Smooth muscle cell of the pulmonary artery (primary cell): ENCODE measurements at places on chromosomes 16 and 17. TPM values are rescaled to one million over a fixed set of nuclear protein-coding genes. Genes with fewer than 3 reads are reported as not detected.

The PTGES3L gene
- total RNA-seq, result 0.07 and 0.23 TPM in 2 replicates

The CDH15 gene
- total RNA-seq, result 0.20 and 0.23 TPM in 2 replicates

The SLFN14 gene
- total RNA-seq, result not detected in 2 replicates

The MAP3K14 gene
- 1.9 and 3.4 TPM in 2 replicates for total RNA-seq

The BCL6B gene
- total RNA-seq, result 0.20 and 0.36 TPM in 2 replicates

The CCL23 gene
- not detected in 2 replicates for total RNA-seq

The TMEM107 gene
- total RNA-seq, result 27.2 and 30.0 TPM in 2 replicates

The TMEM235 gene
- total RNA-seq, result not detected in 2 replicates

The OTOA gene
- under 0.01 and 0.07 TPM in 2 replicates for total RNA-seq

The SLC13A2 gene
- not detected in 2 replicates for total RNA-seq

The ITGAX gene
- total RNA-seq, result not detected in 2 replicates

The TMC5 gene
- total RNA-seq, result not detected in 2 replicates

The TEKT5 gene
- total RNA-seq, result 0.07 and 0.13 TPM in 2 replicates

The CES5A gene
- not detected in 2 replicates for total RNA-seq

The QPRT gene
- 5.2 and 13.9 TPM in 2 replicates for total RNA-seq

The CEMP1 gene
- not detected in 2 replicates for total RNA-seq

The CACNA1G gene
- 0.59 and 0.65 TPM in 2 replicates for total RNA-seq

The PPL gene
- 7.7 and 29.5 TPM in 2 replicates for total RNA-seq

The KIF19 gene
- not detected in 2 replicates for total RNA-seq

The CD300LB gene
- not detected in 2 replicates for total RNA-seq

The SMTNL2 gene
- total RNA-seq, result 0.72 TPM in 1 of 2 replicates, not detected in the other

The KRT23 gene
- total RNA-seq, result not detected in 2 replicates

The GINS3 gene
- total RNA-seq, result 1.9 and 2.0 TPM in 2 replicates

The CDRT15L2 gene
- not detected in 2 replicates for total RNA-seq

The CES1 gene
- total RNA-seq, result 0.13 and 5.8 TPM in 2 replicates

The KRT33A gene
- total RNA-seq, result not detected in 2 replicates

The SOCS7 gene
- total RNA-seq, result 16.6 and 17.7 TPM in 2 replicates

The CAPNS2 gene
- total RNA-seq, result 0.59 and 0.89 TPM in 2 replicates

The AGRP gene
- not detected in 2 replicates for total RNA-seq

The GAS2L2 gene
- total RNA-seq, result 0.07 and 0.10 TPM in 2 replicates

The MRM3 gene
- 13.4 and 13.6 TPM in 2 replicates for total RNA-seq

The GP1BA gene
- total RNA-seq, result not detected in 2 replicates

The MEIOB gene
- not detected in 2 replicates for total RNA-seq

The XYLT1 gene
- 16.0 and 64.9 TPM in 2 replicates for total RNA-seq

The TNFSF13 gene
- total RNA-seq, result 1.4 and 2.4 TPM in 2 replicates

The PLA2G10 gene
- not detected in 2 replicates for total RNA-seq

The EEF2K gene
- total RNA-seq, result 25.3 and 37.9 TPM in 2 replicates

The PYY gene
- total RNA-seq, result not detected in 2 replicates

The RNU2-1 gene
- total RNA-seq, result not detected in 2 replicates

The FNDC8 gene
- total RNA-seq, result not detected in 2 replicates

The SCNN1B gene
- total RNA-seq, result not detected in 2 replicates

The GOSR1 gene
- 30.9 and 33.6 TPM in 2 replicates for total RNA-seq

The SLC43A2 gene
- total RNA-seq, result 5.7 and 9.2 TPM in 2 replicates

The EEF2KMT gene
- total RNA-seq, result 8.6 and 16.7 TPM in 2 replicates

The CTF1 gene
- 4.0 and 5.1 TPM in 2 replicates for total RNA-seq

The ADAD2 gene
- total RNA-seq, result not detected in 2 replicates

The EVPL gene
- under 0.01 and 0.10 TPM in 2 replicates for total RNA-seq

The SULT1A1 gene
- 0.50 and 3.8 TPM in 2 replicates for total RNA-seq

The KRT39 gene
- not detected in 2 replicates for total RNA-seq

The SLC13A5 gene
- not detected in 2 replicates for total RNA-seq

The CES4A gene
- 0.99 and 1.8 TPM in 2 replicates for total RNA-seq

The KRT12 gene
- total RNA-seq, result not detected in 2 replicates

The CRHR1 gene
- not detected in 2 replicates for total RNA-seq

The HOXB1 gene
- not detected in 2 replicates for total RNA-seq

The CLDN7 gene
- 0.33 and 0.65 TPM in 2 replicates for total RNA-seq

The DNAH17 gene
- total RNA-seq, result not detected in 2 replicates

The SDK2 gene
- total RNA-seq, result 0.10 and 0.13 TPM in 2 replicates

The SLC12A3 gene
- not detected in 2 replicates for total RNA-seq
